Naive thymus-derived CD4-positive, alpha-beta T cell (primary cell): ENCODE measurements at places on chromosomes 13 and 19.

DNA sequence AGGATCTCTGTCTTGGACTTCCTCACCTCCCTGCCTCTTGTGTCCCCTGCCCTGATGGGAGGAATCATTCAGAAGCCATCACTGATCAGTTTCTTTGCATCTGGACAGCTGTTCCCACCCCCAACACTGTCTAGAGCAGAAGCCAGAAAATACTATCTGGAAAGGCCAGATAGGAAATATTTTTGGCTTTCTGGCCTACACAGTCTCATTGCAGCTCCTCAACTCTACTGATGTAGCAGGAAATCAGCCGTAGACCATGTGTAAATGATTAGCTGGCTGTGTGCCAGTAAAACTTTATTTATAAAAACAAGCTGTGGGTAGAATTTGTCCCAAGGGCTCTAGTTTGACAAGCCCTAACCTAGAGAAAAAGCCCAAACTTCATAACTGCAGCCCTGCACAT, 5.6 kb downstream of the SIGLEC7 start:
- H3K4me1 ChIP-seq: no peaks in the 10 kb centered on the region
- H3K27me3 ChIP-seq: no peaks in the 10 kb centered on the region

DNA sequence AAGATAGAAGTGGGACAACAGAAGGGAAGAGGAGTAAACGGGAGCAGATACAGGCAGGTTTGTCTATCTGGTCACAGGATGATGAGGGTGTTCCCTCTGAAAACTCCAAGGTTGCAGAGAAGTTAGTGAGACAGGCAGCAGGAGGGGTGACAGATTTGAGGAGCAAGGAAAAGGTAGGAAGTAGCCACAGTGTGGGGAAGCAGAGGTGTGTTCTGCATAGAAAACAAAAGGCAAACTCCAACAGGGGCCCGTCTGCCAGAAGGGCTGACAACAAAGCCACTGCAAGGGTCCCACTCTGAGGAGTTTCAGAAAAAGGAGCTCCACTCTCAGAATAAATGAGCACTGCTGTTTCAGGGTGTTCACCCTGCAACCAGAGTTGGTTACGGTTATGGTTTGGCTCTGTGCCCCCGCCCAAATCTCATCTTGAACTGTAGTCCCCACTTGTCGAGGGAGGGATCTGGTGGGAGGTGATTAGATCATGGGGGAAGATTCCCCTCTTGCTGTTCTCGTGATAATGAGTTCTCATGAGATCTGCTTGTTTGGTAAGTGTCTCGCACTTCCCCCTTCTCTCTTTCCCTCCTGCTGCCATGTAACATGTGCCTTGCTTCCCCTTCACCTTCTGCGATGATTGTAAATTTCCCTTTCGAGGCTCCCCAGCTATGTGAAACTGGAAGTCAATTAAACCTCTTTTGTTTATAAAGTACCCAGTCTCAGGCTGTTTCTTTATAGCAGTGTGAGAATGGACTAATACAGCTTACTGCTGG, 32.1 kb downstream of the SMAD9 start:
- H3K36me3 ChIP-seq: no peaks in the 10 kb centered on the region
- no peaks in the 10 kb centered on the region for H3K4me1 ChIP-seq
- no peak overlapping the region for H3K27ac ChIP-seq

- peaks cover 44% of the 10 kb centered on the region for H3K4me1 ChIP-seq
- H3K27me3 ChIP-seq: no peaks in the 10 kb centered on the region
- H3K36me3 ChIP-seq: no peaks in the 10 kb centered on the region
- peak overlapping the region; percentile 32 for H3K4me3 ChIP-seq
Measured at GRCh38 chr13:99434258-99434788, 66.9 kb upstream of the TM9SF2 start.

DNA sequence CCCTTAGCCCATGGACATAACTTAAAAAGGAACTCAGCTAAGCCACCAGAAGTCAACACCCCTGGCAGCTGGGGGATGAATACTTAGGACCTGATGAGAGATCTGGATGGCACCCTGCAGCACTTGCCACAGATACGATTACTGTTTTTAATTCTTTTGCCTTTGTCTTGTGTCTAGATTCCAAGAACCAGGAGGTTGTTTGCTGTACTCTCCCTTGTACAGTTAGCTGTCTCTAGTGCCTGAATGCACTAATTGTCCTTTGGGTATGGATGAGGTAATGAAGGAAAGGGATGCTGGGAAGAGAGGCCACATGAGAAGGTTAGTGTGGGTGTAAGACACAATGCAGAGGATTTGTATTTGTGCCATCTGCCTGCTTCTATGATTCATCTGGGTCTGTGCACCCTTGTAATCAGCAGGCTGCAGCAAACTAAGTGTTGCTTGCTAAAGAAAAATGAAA, 385.8 kb downstream of the KCNRG start:
- DNase-seq: no peak
- no peaks in the 10 kb centered on the region for H3K27me3 ChIP-seq
- no peaks in the 10 kb centered on the region for H3K36me3 ChIP-seq
- H3K27ac ChIP-seq: no peak overlapping the region

DNA sequence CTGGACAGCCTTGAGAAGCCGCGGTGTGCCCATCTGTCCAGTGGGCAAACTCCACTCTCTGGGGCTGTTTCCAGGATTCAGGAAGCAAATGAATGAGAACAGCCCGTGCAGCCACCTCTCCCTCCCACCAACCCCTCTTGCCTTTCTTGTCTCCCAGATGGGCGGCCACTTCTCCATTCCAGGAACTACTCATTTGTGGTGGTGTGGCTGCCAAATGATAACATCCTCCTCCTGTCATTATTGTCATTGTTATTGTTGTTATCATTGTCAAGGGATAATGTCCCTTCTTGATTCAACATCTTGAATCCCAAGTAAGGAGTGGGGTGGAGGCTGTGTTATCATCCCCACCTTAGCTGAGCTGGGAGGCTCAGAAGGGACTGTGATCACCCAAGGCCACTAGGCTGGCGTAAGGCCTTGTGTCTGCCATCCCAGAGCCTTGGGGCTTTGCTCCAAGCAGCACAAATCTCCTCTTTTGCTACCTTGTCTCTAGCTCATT, 1.6 kb downstream of the DNM2 start:
- no peak for DNase-seq
- no peaks in the 10 kb centered on the region for H3K36me3 ChIP-seq
- H3K4me1 ChIP-seq: peaks cover 23% of the 10 kb centered on the region
- H3K27ac ChIP-seq: peak overlapping the region; percentile 87
- no peaks in the 10 kb centered on the region for H3K27me3 ChIP-seq
- peak overlapping the region; percentile 77 for H3K4me3 ChIP-seq

- H3K27me3 ChIP-seq: no peaks in the 10 kb centered on the region
- H3K36me3 ChIP-seq: peaks cover 56% of the 10 kb centered on the region
- H3K4me1 ChIP-seq: no peaks in the 10 kb centered on the region
- DNase-seq: no peak
Measured at GRCh38 chr19:46693760-46694159, 23.2 kb downstream of the PRKD2 start.

GRCh38 chr19:46181388-46181779, 33.3 kb downstream of the IGFL2 start:
- H3K27me3 ChIP-seq: no peaks in the 10 kb centered on the region
- no peaks in the 10 kb centered on the region for H3K36me3 ChIP-seq
- no peak overlapping the region for H3K4me3 ChIP-seq
- DNase-seq: no peak
- no peaks in the 10 kb centered on the region for H3K4me1 ChIP-seq
- no peak overlapping the region for H3K27ac ChIP-seq
